Left lung (tissue), 14 donors: ENCODE measurements at places on chromosomes 5 and 9. TPM values are rescaled to one million over a fixed set of nuclear protein-coding genes. Genes with fewer than 3 reads are reported as not detected.

GRCh38 chr9:88816141-88816540, 175.1 kb upstream of the S1PR3 start:
- H3K4me1 ChIP-seq = no peaks in the 10 kb centered on the region
- DNase-seq = no peak
- no peaks in the 10 kb centered on the region for H3K36me3 ChIP-seq
- no peak overlapping the region for H3K4me3 ChIP-seq
- H3K27ac ChIP-seq = no peak overlapping the region
- H3K27me3 ChIP-seq = peaks cover 36% of the 10 kb centered on the region

DNA sequence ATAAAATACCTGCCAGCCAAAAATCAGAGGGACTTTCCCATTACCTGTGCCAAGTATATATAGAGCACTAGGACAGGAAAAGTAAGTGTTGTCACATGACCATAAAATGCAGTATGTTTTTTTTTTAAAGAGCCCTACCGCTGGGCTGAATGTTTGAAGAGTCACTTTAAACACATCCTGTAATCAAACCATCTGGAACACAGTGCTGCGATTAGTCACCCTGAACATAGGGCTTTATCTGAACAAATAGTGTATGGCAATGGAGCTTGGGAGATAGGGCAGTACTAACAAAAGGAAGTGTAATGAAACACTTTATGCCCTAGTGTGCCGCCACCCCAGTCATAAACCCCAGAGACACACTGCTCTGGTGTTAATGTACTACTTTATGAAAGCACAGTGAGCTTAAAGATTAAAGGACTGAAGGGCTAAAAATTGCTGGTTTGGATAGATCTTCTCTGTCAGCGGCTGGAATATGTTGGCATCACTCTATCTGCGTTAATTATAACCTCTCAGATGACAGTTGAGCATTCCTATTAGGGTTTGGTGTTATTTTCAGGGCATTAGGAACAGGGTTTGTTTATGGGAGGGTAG, 90.4 kb downstream of the ZNF608 start:
- H3K27ac ChIP-seq = peak overlapping the region; percentile 57
- no peak for DNase-seq
- H3K4me1 ChIP-seq = peaks cover 25% of the 10 kb centered on the region
- no peaks in the 10 kb centered on the region for H3K36me3 ChIP-seq
- H3K27me3 ChIP-seq = peaks cover 46% of the 10 kb centered on the region

GRCh38 chr5:171871711-171872110, 86.1 kb downstream of the SMIM23 start:
- no peak overlapping the region for H3K4me3 ChIP-seq
- DNase-seq = no peak
- H3K4me1 ChIP-seq = peaks cover 38% of the 10 kb centered on the region
- no peak overlapping the region for H3K27ac ChIP-seq
- no peaks in the 10 kb centered on the region for H3K27me3 ChIP-seq

GRCh38 chr9:91162784-91163443, 198.8 kb downstream of the AUH start:
- no peaks in the 10 kb centered on the region for H3K36me3 ChIP-seq
- H3K4me1 ChIP-seq = peaks cover 47% of the 10 kb centered on the region
- no peak overlapping the region for H3K4me3 ChIP-seq
- peak overlapping the region; percentile 70 for H3K27ac ChIP-seq

DNA sequence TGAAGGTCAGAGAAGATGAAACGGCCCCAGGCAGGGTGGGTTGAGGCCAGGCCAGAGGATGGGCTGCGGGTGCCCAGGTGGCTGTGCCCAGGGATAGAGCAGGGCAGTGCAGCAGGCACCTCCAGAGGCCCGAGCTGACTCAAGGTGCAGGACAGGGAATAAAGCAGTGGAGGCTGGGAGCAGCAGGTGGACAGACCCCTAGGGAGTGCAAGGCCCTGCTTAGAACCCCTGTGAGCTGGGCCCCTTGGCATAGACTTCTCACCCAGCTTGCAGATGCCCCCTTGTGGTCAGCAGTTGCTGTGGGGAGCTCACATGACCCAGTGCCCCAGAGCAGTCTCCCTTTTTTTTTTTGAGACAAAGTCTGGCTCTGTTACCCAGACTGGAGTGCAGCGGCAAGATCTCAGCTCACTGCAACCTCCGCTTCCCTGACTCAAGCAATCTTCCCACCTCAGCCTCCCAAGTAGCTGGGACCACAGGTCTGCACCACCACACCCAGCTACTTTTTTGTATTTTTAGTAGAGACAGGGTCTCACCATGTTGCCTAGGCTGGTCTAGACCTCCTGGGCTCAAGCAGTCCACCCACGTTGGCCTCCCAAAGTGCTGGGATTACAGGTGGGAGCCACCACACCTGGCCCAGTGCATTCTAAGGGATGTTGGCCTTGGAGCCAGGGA, 118.8 kb downstream of the WNK2 start:
- H3K4me3 ChIP-seq = no peak overlapping the region
- no peak overlapping the region for H3K27ac ChIP-seq
- no peaks in the 10 kb centered on the region for H3K27me3 ChIP-seq
- H3K36me3 ChIP-seq = no peaks in the 10 kb centered on the region

DNA sequence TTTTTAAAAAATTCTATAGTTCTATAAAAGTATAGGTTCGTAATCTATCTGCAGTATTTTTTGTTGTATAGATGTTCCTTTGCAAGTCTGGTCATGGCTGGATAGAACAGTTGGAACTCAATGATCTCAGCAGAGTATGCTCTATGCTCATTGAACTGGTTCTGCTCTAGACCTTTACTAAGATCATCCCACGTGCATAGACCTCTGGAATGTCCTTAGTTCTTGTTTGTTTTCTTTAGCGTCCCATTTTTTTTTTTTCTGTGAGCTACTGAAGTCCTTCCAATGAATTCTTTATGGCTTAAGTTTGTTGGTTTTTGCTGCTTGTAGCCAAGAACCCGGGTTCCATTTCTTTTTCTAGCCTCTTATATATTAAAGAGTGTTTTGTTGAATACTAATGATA, 3.5 kb downstream of the TMEM38B start:
- no peak overlapping the region for H3K4me3 ChIP-seq
- H3K36me3 ChIP-seq = no peaks in the 10 kb centered on the region
- peaks cover 8% of the 10 kb centered on the region for H3K27me3 ChIP-seq
- DNase-seq = no peak
- no peaks in the 10 kb centered on the region for H3K4me1 ChIP-seq

DNA sequence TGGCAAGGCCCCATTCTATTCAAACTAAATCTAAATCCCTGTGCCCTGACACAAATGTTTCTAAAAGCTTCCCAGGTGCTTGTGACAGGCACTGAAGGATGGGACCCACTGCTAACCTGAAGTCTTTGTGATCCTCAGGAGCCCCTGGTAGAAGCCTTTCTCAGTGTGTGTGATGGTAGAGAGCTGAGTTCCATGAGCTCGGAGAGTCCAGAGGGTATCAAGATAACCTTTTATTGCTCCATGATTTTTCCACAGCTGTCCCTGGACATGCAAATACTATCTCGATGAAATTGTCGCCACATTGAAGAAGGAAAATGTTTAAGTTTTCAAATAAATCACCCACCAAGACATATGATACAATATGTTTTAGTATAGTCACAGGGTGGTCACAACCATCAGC, 7.7 kb downstream of the CAST start:
- peaks cover 20% of the 10 kb centered on the region for H3K4me1 ChIP-seq
- no peaks in the 10 kb centered on the region for H3K27me3 ChIP-seq
- no peaks in the 10 kb centered on the region for H3K36me3 ChIP-seq
- DNase-seq = no peak

- no peak for DNase-seq
- no peak overlapping the region for H3K27ac ChIP-seq
- no peaks in the 10 kb centered on the region for H3K4me1 ChIP-seq
- H3K4me3 ChIP-seq = no peak overlapping the region
- no peaks in the 10 kb centered on the region for H3K36me3 ChIP-seq
- no peaks in the 10 kb centered on the region for H3K27me3 ChIP-seq
Measured at GRCh38 chr5:79464695-79465332, 49.1 kb downstream of the HOMER1 start.

GRCh38 chr9:83405759-83406158, 132.4 kb downstream of the FRMD3 start:
- H3K27me3 ChIP-seq = no peaks in the 10 kb centered on the region
- no peaks in the 10 kb centered on the region for H3K36me3 ChIP-seq
- no peaks in the 10 kb centered on the region for H3K4me1 ChIP-seq
- no peak overlapping the region for H3K27ac ChIP-seq

Gene OSMR
- polyA plus RNA-seq = 20.9 TPM

Gene IFNB1
- not detected for polyA plus RNA-seq

Gene SPATA6L
- 5.1 TPM for polyA plus RNA-seq

Gene CXXC5
- polyA plus RNA-seq = 53.5 TPM

Gene OR1N1
- polyA plus RNA-seq = not detected
